ENCODE measurements at places on chromosomes 5 and 9. TPM values are rescaled to one million over a fixed set of nuclear protein-coding genes. Genes with fewer than 3 reads are reported as not detected.

DNA sequence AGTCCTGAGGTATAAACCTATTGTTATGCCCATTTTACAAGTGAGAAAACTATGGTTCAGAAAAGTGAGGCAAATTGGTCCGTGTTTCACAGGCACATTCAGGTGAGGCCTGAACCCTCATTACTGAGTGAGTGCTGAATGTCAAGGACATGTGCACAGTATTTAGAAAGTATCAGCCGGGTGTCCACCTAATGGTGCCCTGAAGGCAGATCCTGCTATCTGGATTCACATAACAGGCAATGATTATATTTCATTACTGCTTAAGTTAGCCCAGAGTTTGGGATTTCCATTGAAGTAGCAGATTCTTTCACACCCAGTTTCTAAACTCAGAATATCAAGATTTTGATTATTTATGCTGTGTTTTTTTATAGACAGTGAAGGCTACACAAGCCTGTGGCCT lies 142.7 kb downstream of the LHFPL2 start:
- H3K27me3 ChIP-seq: no peaks in the 10 kb centered on the region
- H3K4me3 ChIP-seq: no peak overlapping the region
- H3K36me3 ChIP-seq: peaks cover 9% of the 10 kb centered on the region

DNA sequence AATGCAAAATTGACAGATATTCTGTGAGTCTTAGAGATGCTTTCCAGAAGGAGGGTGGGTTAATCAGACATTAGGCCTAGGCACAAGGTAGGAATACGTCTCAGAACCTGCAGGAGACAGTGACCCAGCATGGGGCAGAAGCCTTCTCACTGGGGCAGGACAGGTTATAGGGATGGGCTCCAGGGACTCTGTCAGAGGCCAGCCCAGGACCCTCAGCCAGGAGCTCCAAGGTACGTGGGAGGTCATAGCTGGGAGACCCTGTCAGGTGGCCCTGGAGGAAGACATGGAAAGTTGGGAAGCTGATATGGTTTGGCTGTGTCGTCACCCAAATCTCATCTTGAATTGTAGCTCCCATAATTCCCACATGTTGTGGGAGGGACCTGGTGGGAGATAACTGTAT lies 450.4 kb downstream of the GADD45G start:
- no peak overlapping the region for H3K4me3 ChIP-seq
- H3K36me3 ChIP-seq: no peaks in the 10 kb centered on the region
- no peak for DNase-seq
- no peaks in the 10 kb centered on the region for H3K27me3 ChIP-seq
- no peak overlapping the region for H3K27ac ChIP-seq

GRCh38 chr9:94817291-94818177 lies 91.0 kb downstream of the AOPEP start:
- no peak for DNase-seq
- H3K27me3 ChIP-seq: no peaks in the 10 kb centered on the region
- no peak overlapping the region for H3K4me3 ChIP-seq
- H3K36me3 ChIP-seq: no peaks in the 10 kb centered on the region
- no peaks in the 10 kb centered on the region for H3K4me1 ChIP-seq
- H3K27ac ChIP-seq: no peak overlapping the region

DNA sequence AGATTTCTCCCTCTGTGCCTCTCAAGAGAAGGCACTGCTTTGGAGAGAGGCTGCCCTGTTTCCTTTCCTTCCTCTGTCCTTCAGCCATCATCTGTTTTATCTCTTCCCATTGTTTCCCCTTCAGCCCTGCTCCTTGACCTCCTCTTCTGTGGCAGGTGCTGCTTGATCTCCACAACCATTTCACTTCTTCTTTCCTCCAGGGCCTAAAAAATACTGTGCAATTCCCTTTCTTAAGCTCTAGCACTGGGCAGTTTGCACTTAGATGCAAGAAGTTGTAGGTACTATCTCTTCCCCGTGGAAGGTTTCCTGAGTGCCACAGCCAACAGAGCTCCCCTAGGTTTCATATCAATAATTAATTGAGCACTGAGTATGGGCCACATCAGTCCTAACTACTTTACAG lies 8.8 kb upstream of the ADRB2 start:
- no peak for DNase-seq
- no peak overlapping the region for H3K27ac ChIP-seq
- no peak overlapping the region for H3K4me3 ChIP-seq

HSPB3 gene
- 0.61 TPM for polyA plus RNA-seq

GRCh38 chr5:124546643-124547042 lies 199.8 kb downstream of the ZNF608 start:
- no peaks in the 10 kb centered on the region for H3K27me3 ChIP-seq
- no peak for DNase-seq
- no peaks in the 10 kb centered on the region for H3K4me1 ChIP-seq
- H3K36me3 ChIP-seq: no peaks in the 10 kb centered on the region
- no peak overlapping the region for H3K27ac ChIP-seq

F2RL1 gene
- polyA plus RNA-seq: 76.0 TPM

DNA sequence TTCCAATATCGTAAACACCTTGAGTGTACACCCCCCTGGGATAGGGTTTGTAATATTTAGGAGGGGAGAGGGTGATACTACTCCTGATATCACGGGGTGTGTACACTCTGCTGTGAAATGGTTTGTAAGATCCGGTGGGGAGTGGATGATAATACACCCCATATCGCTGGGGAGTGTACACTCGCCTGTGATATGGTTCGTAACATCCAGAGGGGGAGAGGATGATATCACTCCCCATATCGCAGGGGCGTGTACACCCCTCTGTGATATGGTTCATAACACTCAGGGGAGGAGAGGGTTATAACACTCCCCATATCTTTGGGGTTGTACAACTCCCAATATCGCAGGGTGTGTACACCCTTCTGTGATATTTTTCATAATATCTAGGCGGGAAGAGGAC lies 33.8 kb upstream of the SLC25A48 start:
- peaks cover 3% of the 10 kb centered on the region for H3K27me3 ChIP-seq
- no peaks in the 10 kb centered on the region for H3K4me1 ChIP-seq
- H3K27ac ChIP-seq: no peak overlapping the region
- no peaks in the 10 kb centered on the region for H3K36me3 ChIP-seq
- no peak for DNase-seq

DNA sequence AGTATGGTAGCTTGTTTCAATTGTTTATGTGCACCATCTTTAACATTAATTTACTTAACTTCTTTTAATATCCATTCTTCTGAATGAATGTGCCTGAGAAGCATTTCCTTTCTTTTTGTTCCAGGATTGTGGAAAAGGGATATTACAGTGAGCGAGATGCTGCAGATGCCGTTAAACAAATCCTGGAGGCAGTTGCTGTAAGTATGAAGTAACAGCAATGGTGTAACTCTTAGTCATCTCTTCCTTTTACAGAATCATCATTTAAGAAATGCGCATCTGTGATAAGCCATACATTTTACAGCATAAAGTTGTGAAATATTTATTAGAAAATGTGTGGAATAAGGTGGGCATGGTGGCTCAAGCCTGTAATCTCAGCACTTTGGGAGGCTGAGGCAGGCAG lies 117.7 kb downstream of the STARD4 start:
- no peak for DNase-seq
- H3K4me1 ChIP-seq: no peaks in the 10 kb centered on the region
- no peaks in the 10 kb centered on the region for H3K36me3 ChIP-seq
- H3K27me3 ChIP-seq: no peaks in the 10 kb centered on the region
- no peak overlapping the region for H3K27ac ChIP-seq

NAIF1 gene
- polyA plus RNA-seq: 7.9 TPM

GRCh38 chr9:117046666-117047327 lies 359.7 kb downstream of the TRIM32 start:
- no peak overlapping the region for H3K4me3 ChIP-seq
- no peaks in the 10 kb centered on the region for H3K36me3 ChIP-seq
- no peaks in the 10 kb centered on the region for H3K27me3 ChIP-seq
- no peak for DNase-seq

DNA sequence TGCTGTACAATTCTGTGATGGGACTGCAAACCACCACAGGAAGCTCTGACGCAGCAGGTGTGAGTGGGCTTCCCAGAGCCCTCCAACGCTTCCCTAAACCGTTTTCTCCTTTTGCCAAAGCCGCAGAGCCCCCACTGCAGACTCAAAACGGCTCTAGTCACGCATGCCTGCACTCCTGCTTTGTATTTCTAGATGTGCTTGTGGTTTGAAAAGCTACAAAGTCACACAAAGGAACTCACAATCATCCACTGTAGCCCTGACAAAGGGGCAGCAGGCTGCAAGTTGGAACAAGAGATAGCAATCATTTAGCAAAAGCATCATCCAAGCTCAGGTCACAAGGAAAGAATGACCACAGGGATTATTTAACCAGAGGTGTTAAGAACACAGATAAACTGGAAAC lies 79.3 kb downstream of the PTPN3 start:
- H3K4me1 ChIP-seq: no peaks in the 10 kb centered on the region
- no peaks in the 10 kb centered on the region for H3K27me3 ChIP-seq
- no peak overlapping the region for H3K27ac ChIP-seq
- no peak overlapping the region for H3K4me3 ChIP-seq
- no peak for DNase-seq

DNA sequence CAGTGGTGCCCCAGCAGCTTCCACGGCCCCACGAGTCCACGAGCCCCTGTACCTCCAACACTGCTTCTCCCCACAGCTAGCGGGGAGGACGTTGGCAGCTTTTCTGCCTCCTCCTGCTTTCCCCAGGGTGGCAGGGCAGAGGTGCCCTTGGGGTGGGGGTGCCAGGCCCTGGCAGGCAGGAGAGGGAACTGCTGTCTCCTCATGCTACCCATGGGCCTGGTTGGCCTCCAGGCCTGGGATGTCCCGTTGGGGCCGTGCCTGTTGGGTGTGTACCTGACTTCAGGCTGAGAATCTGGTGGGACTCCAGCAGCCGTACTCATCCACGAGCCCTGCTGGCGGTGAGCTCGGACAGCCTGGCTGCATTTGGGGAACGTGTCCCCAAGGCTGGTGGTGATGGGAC lies 27.3 kb downstream of the RXRA start:
- H3K36me3 ChIP-seq: peaks cover 3% of the 10 kb centered on the region
- peaks cover 75% of the 10 kb centered on the region for H3K4me1 ChIP-seq
- H3K27me3 ChIP-seq: no peaks in the 10 kb centered on the region
- DNase-seq: no peak

DNA sequence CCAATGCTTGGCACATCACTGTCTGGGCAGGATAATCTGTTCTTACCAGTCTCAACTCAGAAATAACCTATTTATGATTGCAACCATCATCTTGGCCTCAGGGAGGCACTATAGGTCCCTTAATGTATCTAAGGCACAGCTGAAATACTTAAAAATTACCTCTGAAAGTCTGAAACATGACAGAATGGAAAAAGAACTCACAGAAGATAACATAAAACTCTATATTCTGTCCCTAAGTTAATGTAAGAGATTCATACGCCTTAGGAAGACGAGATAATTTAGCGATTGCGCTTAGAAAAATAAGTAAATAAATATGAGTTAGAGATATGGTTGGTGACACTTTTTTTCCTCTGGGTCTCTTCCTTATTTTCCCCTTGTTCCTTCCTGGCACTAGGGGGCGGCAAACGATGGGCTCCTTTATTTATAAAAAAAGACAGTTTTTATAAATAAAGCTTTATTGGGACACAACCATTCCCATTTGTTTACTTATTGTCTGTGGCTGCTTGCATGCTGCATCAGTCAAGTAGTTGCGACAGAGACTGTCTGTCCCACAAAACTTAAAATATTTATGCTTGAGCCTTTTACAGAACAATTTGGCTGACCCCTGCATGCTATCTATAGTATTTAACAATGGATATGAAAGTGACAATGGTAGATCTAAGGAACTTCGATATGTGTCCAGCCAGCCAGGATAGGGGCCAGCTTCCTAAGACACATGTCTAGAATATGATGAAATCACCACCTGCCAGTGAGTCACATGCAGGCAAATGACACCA lies 79.6 kb downstream of the PDE4D start:
- DNase-seq: peak; percentile 42
- H3K27ac ChIP-seq: no peak overlapping the region
- H3K4me3 ChIP-seq: no peak overlapping the region
- no peaks in the 10 kb centered on the region for H3K36me3 ChIP-seq
- no peaks in the 10 kb centered on the region for H3K27me3 ChIP-seq

GRCh38 chr5:106843812-106844416 lies 826.8 kb downstream of the EFNA5 start:
- H3K27ac ChIP-seq: no peak overlapping the region
- H3K4me1 ChIP-seq: peaks cover 3% of the 10 kb centered on the region
- peak; percentile 19 for DNase-seq
- no peaks in the 10 kb centered on the region for H3K27me3 ChIP-seq

GRCh38 chr5:52947208-52947607 lies 41.9 kb upstream of the ITGA2 start:
- peaks cover 8% of the 10 kb centered on the region for H3K36me3 ChIP-seq
- no peaks in the 10 kb centered on the region for H3K27me3 ChIP-seq
- no peaks in the 10 kb centered on the region for H3K4me1 ChIP-seq
- no peak overlapping the region for H3K27ac ChIP-seq
- H3K4me3 ChIP-seq: no peak overlapping the region
- no peak for DNase-seq

- no peak overlapping the region for H3K27ac ChIP-seq
- H3K27me3 ChIP-seq: no peaks in the 10 kb centered on the region
- H3K4me1 ChIP-seq: no peaks in the 10 kb centered on the region
- no peaks in the 10 kb centered on the region for H3K36me3 ChIP-seq
- no peak for DNase-seq
Observed at GRCh38 chr5:142100307-142100706, 8.3 kb upstream of the NDFIP1 start.

- no peak overlapping the region for H3K4me3 ChIP-seq
- H3K36me3 ChIP-seq: no peaks in the 10 kb centered on the region
- peaks cover 12% of the 10 kb centered on the region for H3K4me1 ChIP-seq
- no peaks in the 10 kb centered on the region for H3K27me3 ChIP-seq
Observed at GRCh38 chr5:124713595-124713994, 32.8 kb downstream of the ZNF608 start.

ACSL6 gene
- polyA plus RNA-seq: 2.9 TPM

DNA sequence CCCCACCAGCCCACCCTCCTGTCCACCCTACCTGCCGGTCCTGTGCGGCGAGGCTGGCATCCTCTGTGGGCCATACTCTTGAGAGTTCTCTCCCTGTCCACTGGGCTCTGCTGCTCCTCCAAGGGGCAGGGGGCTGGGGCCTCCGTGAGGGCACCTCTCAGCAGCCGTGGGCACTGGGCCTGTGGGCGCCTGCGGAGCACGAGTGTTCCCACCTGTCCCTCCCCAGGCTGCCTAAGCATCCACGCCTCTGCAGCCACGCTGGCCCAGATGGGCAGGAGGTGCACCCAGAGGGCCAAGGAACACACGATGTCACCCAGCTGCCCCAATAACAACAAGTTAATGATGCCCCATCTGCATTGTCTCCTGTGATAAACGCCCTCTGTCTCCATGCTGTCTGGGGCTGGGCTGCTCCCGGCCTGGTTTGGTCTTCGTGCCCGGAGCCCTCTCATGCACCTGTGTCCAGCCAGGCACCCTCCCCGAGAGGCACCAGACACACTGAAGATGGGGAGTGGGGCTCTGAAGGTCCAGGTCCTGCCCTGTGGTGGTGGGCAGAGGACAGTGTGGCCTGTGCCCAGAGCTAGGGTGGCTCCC lies 114.5 kb downstream of the RXRA start:
- no peak overlapping the region for H3K4me3 ChIP-seq
- peaks cover 8% of the 10 kb centered on the region for H3K27me3 ChIP-seq
- H3K4me1 ChIP-seq: peaks cover 50% of the 10 kb centered on the region
- no peak overlapping the region for H3K27ac ChIP-seq
- no peak for DNase-seq

- H3K4me1 ChIP-seq: no peaks in the 10 kb centered on the region
- H3K27me3 ChIP-seq: no peaks in the 10 kb centered on the region
- H3K4me3 ChIP-seq: no peak overlapping the region
- no peak for DNase-seq
- no peaks in the 10 kb centered on the region for H3K36me3 ChIP-seq
Observed at GRCh38 chr5:179195561-179196404, 135.6 kb downstream of the ZNF354C start.

LRRC19 gene
- polyA plus RNA-seq: 83.7 TPM

DDX46 gene
- polyA plus RNA-seq: 57.8 TPM

All from large intestine (tissue), 12 donors.